ENCODE measurements at places on chromosomes 2 and 18. TPM values are rescaled to one million over a fixed set of nuclear protein-coding genes. Genes with fewer than 3 reads are reported as not detected.

The CCDC93 gene
- total RNA-seq: 33.8 TPM

The CD28 gene
- total RNA-seq: 53.6 TPM

The PXDN gene
- 2.0 TPM for total RNA-seq

The RRM2 gene
- 374 TPM for total RNA-seq

The FTCDNL1 gene
- total RNA-seq: 2.6 TPM

GRCh38 chr2:193518041-193518817, 1323.5 kb upstream of the TMEFF2 start:
- DNase-seq: no peak

DNA sequence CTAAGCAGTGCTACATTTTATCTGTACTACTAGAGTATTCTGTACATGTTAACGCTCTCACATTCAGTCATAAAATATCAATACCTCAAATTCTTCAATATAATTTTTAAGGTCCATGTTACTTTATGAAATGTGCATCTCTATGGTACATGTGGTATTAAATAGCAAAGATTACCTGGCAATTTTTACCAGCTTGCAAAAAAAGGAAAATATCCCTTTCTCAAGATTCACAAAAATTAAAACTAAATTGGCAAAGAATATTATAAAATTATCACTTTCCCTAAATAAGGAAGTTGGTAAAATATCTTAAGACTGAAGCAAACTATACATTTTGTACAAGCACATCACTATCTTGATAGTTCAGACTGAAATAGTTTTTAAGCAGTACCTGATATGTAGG, 115.0 kb upstream of the RNU4ATAC start:
- DNase-seq: no peak

DNA sequence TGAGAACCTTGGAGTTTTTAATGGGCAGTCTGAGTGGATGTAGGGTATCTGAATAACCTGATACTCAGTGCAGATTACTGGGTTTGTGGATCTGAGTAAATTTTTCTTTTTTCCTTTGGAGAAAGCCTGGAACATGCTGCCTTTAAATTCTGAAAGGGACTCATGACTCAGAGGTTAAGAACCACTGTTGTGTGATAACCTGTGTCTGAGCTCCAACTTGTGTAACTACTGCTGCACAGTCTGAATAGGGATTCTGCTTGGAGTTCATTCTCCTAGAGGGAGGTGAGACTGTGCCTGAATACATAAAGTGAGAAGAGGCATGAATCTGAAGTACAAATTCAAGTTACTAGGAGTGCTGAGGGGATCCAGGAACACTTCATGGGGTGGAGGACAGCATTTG, 36.2 kb downstream of the KDM3A start:
- no peak for DNase-seq

DNA sequence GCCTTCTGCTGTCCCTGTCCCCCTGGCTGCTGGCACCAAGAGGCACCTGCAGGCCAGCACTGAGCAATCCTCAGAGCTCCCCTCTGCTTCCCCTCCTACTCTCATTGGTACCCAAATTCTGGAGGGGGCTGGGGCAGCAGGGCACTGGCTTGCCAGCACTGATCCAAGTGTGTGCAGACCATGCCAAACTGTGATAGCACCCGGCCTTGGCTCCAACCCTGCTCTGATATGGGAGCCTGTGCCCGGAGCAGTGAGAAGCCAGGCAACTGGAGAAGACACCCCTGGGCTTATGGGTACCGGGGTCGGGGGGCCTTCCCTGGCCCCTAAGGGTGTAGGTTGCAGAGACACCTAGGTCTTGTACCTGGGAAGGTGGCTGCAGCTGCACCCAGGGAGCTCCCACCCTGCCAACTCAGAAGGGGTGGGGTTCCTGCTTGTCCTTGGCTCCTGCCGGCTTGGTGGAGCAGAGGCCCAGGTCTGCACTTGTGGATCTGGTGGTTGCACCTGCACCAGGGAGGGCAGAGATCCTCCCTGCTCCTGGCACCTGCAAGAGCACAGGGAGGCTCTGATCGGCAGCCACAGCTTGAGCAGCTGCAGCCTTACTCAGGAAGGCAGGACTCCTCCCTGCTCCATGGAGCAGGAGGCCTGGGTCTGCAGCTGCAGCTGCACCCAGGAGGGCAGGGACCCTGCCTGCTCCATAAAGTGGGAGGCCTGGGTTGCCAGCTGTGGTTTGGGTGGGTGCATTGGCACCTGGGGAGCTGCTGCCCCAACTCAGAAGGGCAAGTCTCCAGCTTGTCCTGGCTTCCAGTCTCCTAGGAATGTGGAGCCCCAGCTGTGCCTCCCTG, 96.3 kb downstream of the BCL2L11 start:
- no peak for DNase-seq

Measured in activated T-helper 2 cell treated with anti-CD3 and anti-CD28 coated beads, Interferon-gamma antibody, Interleukin-2, Interleukin-4, amounts not matched to agents 10 μg/mL and 5 μg/mL and 100 μg/mL, durations not matched to agents 14 hours and 24 hours and 36 hours (primary cell).